ENCODE measurements at places on chromosomes 12 and 14.

DNA sequence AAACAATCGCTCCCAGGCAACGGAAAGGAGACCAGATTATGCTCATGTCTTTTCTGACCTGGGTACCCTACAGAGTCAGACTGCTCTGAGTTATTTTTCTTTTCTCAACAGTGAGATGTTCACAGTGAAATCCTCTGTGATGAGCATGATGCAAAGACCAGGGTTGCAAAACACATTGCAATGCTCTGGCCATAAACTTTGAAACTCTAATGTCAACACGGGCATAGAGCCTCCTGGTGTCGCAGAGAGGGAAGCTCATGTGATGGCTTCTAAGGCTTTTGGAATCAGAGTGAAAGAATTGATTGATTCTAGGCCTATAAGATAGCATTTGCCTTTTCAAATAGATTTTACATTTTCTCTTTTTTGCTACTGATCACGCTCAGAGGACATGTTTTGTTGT, 193.4 kb downstream of the RASSF9 start:
- DNase-seq: no peak

- DNase-seq: no peak
Observed at GRCh38 chr14:87896393-87897380, 96.3 kb downstream of the GALC start.

DNA sequence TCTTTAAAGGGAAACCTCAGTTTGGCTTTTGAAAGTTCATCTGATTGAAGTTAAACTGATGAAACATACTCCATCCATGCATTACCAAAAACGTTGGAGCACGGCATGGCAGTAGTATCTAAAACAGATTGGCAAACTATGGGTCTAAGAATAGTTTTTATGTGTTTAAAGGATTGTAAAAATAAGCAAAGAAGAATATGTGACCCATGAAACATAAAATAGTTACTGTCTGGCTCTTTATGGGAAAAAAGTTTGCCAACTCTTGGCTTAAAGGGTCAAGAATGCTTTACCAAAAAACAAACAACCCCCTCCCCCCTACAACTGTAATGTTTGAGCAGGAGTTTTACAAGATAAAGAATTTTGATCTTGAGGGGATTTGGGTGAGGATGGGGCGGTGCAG, 32.6 kb downstream of the TRAF3 start:
- DNase-seq: no peak

- DNase-seq: no peak
Observed at GRCh38 chr12:66495709-66496108, 183.2 kb downstream of the GRIP1 start.

DNA sequence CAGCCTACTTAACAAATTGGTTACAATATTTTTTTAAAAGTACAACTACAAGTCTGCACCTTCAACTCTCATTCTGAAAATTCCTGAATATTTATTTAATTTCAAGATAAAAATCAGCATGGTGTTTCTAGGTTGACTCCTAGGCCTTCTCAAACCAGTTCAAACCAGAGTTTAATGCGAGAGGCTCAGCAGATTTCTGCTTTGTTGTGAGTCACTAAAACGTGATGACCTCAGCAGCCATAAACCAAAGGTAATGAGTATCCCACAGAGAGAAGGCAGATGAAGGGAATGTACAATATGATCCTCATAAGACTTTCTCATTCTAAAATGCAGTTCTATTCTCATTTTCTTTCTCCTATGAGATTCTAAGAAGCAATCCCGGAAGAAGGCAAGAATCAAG, 1.5 kb downstream of the PRDM4 start:
- DNase-seq: no peak

GRCh38 chr14:55976655-55977054, 141.6 kb upstream of the PELI2 start:
- DNase-seq: no peak

- DNase-seq: no peak
Observed at GRCh38 chr12:132389526-132390286, 60.3 kb upstream of the GALNT9 start.

- DNase-seq: no peak
Observed at GRCh38 chr12:120359128-120359527, 9.8 kb downstream of the MSI1 start.

DNA sequence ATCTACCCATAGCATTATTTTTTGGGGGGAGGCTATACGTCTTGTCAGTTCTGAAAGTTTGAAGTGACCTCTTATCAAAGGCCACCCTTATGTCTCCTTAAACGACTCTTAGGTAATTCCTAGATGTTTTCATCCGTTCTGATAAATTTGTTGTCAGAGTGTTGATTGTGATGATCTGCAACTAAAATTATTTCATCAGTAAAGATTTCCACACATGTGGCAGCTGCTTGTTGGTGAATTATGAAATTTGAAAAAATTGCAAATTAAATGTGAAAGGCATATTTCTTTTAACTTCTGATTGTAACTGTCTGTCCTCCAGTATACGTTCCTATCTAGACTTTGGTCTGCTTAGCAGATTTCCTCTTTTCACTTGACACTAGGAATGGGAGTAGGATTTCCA, 1.4 kb downstream of the ADIPOR2 start:
- DNase-seq: no peak

DNA sequence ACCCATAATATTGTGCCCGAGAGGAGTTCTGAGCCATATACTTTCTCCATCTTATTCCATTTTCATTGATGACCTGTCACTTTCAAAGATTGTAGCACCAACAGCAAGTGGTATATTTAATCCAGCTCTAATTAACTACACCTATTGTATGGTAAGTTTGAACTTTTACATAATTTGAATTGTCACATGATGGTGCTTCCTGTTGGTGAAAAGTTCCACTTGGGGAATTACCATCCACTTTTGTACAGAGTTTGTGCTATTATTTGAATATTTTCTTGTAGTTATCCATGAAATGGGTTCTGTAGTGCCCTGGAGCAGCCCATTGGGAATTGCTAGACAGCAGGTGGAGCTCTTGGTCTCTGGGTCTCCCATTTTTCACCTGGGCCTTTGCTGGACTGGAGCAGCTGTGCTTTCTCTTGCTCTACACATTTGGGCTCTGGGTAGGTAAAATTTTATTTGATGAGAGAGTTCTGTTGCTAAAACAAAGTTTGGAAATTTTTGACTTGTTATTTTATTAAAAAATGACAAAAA, 3.0 kb downstream of the SMCO3 start:
- DNase-seq: no peak

DNA sequence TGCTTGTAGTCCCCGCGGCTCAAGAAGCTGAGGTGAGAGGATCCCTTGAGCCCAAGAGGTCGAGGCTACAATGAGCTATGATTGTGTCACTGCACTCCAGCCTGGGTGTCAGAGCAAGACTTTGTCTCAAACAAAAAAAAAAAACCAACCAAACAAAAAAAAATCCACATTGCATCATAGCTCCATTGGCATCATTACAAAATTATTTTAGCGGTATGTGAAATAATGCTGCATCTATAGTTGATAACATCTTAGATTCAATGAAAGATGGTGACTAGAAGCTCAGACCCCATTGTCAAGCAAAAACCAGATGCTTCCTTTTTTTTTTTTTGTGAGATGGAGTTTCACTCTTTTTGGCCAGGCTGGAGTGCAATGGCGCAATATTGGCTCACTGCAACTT, 14.8 kb upstream of the PTHLH start:
- DNase-seq: no peak

DNA sequence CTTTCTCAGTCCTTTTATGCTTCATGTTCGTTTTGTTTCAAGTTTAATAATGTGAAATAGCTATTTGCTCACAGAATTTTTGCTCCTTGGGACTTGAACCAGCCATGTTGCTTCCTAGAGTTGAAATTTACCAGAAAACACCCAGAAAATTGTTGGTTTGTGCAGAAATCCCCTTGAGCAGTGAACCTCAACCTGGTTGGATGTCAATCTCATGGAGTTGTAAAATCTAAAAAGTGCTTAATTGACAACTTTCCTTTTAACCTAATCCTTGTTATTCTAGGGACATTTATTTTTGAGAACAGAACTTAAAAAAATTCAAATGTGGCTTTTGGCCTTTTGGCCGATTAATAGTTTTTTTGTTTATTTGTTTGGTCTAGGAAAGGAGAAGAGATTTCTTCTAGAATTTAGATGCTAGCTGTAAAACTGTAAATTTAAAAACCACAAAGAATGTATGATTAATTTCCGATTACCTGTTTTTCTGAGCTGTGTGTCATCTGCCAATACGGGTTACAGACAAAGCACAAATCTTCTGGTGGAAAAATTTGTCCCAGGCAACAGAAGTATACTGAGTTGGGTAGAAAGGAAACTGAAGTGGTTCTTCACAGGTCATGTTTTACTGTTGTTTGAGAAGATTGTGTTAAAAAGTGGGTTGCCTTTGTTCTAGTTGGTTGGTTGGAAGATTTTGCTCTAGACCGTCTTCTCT, 154.4 kb downstream of the FUT8 start:
- no peak for DNase-seq

- no peak for DNase-seq
Observed at GRCh38 chr14:103378038-103378854, 7.0 kb upstream of the MARK3 start.

DNA sequence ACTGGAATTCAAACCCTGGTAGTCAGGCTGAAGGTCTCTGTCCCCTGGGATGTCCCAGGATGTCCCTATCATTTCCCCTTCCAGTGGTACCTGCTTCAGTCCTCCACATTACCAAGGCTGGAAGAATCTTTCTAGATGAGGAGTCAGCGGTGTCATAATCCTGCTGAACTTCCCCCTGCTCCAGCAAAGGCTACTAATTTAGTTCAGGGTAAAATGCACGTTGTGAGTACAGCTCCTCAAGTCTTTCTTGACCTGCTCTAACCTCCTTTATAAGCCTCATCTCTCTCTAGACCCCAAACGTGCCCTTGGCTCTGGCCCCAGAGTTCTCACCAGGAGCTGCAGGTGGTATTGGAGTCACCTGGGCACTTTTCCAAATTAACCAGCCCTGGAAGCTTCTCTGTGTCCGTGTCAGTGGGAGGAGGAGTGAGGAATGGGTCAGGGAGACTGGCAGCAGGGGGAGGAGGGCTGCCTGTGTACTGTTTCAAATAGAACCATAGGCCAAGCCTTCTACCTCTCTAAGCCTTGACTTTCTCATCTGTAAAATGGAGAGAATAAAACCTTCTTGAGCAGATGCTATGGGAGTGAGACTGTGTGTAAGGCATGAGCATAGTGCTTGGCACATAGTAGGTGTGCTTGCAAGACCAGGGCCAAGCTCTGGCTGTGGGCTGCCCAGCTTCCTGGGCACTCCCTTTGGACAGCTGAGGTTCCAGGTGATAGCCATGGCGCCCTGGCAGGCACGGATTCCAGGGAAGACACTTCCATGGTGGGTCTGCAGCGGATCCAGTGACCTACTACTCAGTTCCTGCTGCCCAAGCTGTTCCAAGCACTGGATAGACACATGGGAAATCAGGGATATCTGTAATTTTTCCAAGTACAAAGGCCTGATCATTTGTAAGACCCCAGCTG, 24.5 kb downstream of the ASB2 start:
- peak; percentile 3 for DNase-seq

DNA sequence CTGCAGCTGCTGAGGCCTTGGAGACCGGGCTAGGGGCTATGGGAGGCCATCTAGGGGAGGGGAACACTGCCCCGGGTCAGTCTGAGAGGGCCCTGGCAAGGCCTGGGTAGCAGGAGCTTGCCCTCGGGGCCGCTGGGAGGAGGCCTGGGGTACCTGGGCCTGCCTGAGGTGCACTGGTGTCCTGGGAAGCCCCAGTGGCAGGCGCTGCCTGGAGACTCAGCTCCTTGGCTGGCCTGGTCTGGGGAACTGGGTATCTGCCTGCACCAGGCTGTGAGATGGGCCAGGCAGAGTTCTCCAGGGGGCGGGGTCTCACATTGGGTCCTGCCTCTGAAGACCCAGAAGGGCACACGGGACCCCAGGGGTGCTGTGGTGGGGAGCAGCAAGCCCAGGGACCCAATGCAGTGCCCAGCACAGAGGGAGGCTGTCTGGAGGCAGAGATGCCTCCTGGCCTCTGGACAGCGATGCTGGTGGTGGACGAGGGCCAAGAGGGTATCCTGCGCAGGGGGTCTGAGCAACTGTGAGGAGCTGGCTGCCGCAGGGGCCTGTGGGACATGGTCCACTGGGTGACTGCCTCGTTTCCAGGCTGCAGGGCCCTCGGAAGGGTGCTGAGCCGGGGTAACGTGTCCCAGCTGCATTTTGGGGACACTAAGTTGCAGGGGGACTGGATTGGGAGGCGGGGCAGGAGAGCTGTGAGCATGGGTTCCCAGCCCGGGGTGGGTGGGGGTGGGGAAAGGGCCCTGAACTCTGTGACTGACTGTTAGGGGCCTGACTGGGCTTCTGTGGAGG, 7.4 kb upstream of the MTA1 start:
- no peak for DNase-seq

DNA sequence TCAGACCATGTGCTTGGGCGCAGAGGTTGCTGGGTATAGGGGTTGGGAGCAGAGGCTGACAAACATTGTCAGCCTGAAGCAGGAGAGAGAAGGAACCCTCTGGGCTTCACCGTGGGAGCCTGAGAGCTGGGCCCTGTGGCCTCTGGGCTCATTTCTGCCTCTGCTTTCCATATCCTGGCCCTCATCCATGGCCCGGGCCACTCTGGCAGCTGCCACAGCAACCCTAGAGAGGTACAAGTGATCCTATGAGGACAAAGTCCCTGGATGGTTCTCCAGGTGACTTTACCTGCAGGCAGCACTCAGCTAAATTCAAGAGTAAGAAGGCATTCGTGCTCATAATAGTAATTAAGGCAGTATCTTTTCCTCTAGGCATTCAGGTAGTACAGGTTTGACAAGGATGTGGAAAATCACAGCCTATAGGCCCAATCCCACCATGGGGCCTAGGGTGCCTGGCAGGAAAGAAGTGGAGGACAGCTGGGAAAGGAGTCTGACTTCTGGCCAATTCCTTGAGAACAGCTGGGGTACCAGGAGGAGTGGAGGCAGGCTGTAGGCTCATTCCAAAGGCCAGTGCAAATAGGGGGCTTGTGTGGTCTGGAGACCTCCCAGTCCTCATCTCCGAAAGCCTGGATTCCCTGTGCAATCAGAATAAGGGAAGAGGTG, 3.6 kb upstream of the TTC7B start:
- DNase-seq: no peak

- DNase-seq: no peak
Observed at GRCh38 chr14:20372796-20373195, 29.4 kb downstream of the PARP2 start.

GRCh38 chr14:20530771-20531571, 25.6 kb downstream of the RNASE10 start:
- DNase-seq: peak; percentile 81

DNA sequence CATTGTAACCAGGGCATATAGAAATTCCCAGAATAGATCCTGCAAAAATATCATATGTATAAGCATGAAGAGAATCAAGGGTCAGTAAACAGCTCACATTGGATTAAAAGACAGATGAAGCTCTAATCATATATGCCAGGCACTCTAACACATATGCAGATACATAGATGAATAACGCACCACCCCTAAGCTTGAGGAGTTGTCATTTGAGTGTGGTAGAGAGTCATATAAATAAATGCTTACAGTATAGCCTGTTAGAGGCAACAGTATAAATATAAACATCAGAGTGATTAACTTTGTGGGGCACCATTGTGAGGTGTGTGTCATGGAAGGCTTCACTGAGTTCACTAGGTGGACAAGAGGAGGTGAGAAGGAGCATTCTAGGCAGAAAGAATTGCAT, 346.7 kb upstream of the PRICKLE1 start:
- DNase-seq: no peak

GRCh38 chr12:64658892-64659481, 48.7 kb downstream of the RASSF3 start:
- DNase-seq: no peak
